ENCODE measurements at places on chromosomes 4 and X.

DNA sequence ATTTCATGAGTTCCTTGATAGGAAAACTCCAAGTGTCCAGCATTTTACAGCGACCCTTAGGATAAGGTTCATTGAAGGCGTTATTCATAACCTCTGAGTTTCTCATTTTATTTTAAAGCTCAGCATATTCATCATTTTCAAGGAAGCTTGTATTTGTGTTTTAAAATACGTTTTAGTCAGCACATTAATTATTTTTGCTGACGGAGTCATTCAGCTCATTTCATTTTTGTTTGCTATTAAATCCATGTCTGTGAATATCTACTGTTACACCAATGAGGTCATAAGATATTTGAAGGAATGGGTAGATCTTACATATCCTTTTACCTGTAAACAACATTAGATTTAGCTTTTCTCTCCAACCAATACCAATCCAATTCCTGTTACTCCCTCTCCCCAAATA is 1766.3 kb upstream of the PCDH10 start:
- ATAC-seq, result no peak

DNA sequence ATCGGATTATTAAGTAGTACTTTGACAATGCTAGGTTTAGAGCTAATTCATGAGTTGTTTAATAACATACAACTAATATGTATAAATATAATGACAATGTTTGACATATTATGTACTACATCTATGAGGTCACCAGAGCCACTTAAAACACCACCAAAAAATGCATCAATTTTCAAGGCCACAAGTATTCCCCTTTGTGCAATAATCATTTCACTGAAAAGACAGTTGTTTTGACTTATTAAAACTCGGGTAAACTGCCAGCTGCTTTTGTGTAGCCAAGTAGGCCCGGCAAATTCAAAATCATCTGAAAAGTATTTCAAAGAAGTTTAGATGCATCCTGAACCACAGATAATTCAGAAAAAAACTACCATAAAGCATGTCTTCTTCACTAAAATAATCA is 48.7 kb downstream of the CLOCK start:
- no peak for ATAC-seq

DNA sequence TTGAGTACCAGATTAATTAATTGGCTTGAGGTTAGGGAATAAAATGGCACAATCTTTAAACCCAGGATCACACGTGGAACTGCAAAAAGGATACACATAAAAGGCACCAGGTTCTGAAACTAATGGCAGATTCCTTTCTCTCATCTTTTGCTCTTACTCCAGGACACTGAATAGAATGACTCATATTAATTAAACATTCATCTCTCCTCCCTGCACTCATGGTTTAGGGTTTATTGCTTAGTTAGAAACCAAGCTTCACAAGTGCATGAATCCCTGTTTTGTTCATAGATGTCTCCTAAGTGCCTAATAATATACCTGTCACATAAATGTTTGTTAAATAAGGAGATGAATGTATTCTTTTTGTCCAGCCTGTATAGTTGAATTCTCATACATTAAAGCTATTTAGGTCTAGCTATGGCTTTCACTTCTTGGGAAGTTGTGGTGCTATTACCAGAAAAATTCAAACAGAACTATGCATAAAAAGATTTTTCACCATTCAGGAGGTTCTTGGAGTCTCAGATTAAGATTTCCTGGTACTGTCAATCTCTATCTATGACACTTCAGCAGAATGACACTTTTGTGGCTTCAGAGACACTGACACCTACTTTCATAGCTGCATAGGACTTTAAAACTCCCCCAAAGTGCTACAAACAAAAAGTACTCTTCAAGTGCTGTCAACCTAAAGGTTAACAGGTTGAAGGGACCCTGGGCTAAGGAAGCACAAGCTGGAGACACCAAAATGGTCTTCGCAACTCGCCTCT is 7.4 kb downstream of the CORIN start:
- ATAC-seq, result peak; percentile 60

GRCh38 chr4:19047279-19047880 is 1025.8 kb upstream of the LCORL start:
- ATAC-seq, result peak; percentile 63

DNA sequence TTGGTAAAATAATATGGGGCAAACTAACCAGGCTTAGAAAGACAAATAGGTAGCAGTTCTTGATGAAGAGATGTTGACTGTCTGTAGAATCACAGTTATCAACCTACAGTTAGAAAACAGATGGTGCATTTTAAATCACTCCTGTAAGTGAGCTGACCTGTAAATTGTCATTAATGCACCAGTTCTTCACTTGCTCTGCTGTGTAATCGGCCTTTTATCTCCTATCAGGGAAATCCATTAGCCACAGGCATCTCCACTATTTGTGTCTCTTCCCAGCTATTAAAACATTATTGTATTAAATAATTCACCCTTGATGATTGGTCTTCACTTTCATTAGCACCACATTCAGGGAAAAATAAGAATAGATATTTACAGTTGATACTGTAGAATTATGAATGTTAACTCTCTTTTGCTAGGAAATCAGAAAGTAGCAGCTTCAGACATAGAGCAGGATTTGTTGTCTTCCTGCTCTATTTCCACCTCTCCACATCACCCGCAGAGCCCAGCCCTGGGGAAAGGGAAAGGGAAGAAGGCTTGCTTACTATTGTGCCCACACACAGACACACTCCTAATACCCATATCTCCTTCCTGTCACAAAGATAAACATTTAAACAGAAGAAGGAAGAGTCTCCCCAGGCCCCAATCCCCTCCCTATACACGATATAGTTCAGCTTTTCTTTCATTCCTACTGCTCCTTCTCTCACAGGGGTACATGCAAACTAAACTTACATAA is 97.1 kb downstream of the REELD1 start:
- peak; percentile 80 for ATAC-seq

DNA sequence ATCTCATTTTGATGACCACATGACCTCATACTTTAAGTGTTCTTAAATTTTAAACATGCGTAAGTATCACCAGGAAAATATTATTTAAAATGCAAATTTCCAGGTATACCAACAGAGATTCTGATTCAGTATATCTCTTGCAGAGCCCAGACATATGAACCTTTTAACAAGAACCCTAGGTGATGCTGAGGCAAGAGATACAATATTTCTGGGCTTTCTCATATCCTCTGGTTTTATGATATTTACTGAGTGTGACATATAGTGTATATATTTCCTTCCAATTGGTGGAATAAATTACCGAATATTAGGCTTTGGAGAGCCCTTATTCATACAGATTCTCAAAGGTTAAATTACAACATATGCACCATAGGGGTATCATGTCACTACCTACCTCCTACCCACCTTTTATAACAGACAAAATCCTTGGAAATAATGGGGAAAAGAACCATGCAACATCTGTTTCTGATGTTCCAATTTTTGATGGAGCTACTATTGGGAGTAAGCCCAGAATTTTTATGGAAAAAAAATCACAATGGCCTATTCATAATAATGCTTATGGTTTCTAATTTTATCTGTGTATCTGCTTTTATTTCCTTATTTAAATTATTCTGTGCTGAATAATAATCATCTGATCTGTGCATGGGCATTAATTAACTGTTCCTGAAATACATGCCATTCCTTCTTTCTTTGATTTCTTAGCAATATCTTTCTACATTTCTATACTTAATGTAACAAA is 27.1 kb downstream of the KCTD8 start:
- no peak for ATAC-seq

- 0 out of 3 replicates have a peak, but pooled peaks have one; percentile 30 for ATAC-seq
Measured at GRCh38 chrX:23633834-23634580, 33.3 kb upstream of the PRDX4 start.

DNA sequence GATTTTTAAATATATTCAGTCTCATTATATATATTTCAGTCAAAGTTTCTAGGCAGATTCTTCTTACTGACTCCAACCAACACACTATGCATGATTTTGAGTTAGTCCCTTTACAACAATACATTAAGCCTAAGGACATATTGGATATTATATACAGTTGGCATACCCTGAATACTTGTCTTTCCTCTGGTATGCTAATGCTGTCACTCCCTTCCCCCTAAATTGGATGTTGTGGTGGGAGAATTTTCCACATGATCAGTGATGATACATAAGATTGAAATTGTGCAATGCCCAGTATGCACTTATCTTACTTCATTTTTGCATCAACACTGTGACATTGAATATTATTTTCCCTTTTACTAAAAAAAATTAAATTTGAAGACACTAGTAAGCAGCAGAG is 935.2 kb downstream of the PCDH7 start:
- ATAC-seq, result no peak

DNA sequence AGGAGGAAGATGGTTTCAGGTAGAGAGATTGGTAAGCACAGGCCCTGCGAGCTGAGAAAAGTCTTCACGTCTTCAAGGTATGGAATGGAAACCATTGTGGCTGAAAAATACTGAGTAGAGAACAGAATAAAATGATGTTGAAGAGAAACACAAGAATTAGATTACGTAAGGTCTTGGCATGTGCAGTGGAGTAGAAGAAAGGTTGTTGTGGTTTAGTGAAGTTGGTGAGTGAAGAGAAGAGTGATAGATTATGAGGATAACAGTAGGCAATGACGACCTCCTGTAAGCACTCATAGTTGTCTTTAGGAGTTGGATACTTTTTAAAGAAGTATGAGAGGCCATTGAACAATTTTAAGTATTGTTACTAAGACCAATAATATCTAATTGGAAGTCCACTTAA is 642.6 kb downstream of the PCDH7 start:
- ATAC-seq, result no peak

- ATAC-seq, result no peak
Measured at GRCh38 chrX:53077207-53078197, 4.7 kb upstream of the TSPYL2 start.

- no peak for ATAC-seq
Measured at GRCh38 chr4:137463377-137464003, 68.8 kb downstream of the PCDH18 start.

- no peak for ATAC-seq
Measured at GRCh38 chrX:25507801-25508200, 492.0 kb upstream of the ARX start.

GRCh38 chr4:121189326-121190215 is 25.4 kb upstream of the TNIP3 start:
- no peak for ATAC-seq

GRCh38 chr4:47776353-47776752 is 61.5 kb downstream of the CORIN start:
- no peak for ATAC-seq

GRCh38 chrX:115579786-115580294 is 18.9 kb downstream of the PLS3 start:
- ATAC-seq, result no peak

DNA sequence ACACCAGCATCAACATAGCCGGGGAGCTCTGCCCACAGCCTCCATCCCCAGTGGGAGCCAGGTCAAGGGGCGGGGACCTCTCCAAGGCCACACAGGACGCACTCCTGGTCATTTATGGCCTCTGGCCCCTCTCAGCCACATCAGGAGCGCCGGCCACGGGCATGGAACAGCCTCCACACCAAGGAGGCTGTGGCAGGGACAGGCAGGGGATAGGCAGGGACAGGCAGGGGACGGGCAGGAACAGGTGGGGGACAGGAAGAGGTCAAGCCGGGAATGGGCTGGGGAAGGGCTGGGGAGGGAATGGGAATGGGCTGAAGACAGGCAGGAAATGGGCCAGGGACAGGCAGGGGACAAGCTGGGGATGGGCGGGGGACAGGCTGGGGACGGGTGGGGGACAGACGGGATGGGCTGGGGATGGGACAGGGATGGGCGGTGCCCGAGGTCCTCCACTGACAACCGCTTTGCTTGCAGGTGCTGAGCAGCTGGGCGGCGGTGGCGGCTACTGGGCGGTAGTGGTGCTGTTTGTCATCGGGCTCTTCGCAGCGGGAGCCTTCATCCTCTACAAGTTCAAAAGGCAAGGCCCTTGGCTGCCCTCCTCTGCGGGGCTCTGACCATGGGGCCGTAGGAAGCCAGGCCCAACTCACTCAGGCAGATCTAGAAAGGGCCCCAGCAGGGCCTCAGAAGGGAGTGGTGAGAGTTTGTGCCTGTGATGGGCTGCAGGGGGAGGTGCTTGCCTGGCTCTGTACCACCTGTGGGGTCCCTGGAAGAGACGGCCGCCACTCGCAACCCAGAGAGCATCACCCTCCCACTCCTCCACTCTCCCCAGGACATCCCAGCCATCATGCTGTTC is 205.6 kb downstream of the AFAP1 start:
- ATAC-seq, result no peak

DNA sequence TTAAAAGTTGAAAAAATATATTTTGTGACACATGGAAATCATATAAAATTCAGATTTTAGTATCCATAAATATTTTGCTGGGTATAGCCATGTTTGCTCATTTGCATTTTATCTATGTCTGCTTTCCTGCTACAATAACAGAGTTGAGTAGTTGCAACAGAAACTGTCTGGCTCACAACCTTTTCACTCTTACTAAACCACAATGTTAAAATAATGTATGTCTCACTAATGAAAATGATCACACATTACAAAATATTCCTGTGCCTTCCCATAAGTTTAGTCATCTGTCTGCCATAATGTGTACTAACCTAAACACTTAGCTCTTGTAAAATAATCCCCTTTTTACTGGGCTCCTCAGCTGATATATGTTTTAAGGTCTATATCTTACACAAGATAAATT is 174.0 kb upstream of the PRPS2 start:
- no peak for ATAC-seq

DNA sequence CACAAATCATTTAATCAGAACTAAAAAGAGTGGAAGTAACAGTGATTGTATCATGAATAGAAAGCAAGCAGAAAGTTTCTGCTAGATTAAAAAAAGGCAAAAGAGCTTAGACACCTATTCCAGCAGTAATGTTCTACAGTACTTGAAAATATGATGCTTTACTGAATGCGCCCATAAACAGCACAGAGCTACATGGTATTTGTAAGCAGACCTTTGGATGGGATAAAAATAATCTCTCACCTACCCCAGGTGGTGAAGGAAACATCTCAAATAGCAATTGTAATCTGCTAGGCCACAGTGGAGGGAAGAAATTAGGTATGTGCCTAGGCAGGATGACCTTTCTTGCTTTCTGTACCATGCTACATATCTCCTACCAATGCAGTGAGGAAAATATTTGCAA is 280.9 kb upstream of the PRKX start:
- no peak for ATAC-seq

GRCh38 chrX:153379971-153380581 is 21.1 kb downstream of the PNMA6E start:
- no peak for ATAC-seq

DNA sequence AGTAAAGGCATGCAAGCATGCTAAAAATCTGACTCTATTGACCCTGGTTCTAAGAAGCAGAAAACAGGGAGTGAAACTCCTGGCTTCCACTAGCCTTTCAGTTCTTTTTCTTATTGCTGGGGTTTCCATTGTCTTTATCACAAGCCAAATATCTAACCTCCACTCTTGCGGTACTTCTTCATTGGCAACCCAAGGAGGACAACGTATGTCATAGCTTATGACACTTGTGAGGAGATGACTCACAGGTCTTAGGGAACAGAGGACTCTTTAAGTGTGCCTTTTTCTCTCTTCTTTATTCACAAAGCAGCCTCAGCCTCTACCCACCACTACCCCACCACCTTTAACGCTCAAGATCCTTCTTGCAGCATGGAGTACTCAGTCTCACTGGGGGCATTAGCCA is 124.2 kb downstream of the GUCY2F start:
- ATAC-seq, result no peak

- ATAC-seq, result peak; percentile 98
Measured at GRCh38 chrX:11064851-11065600, 46.1 kb upstream of the HCCS start.

- no peak for ATAC-seq
Measured at GRCh38 chr4:60544981-60545380, 655.1 kb upstream of the ADGRL3 start.

GRCh38 chrX:135213200-135213844 is 38.5 kb upstream of the ETDA start:
- ATAC-seq, result no peak

- ATAC-seq, result no peak
Measured at GRCh38 chr4:52259978-52260377, 208.9 kb downstream of the SPATA18 start.

GRCh38 chr4:189088780-189089179 is 851.9 kb upstream of the FRG1 start:
- ATAC-seq, result no peak

Data from SK-N-SH treated with all-trans-retinoic acid at 6 μM for 48 hours (cell line).